ENCODE measurements at places on chromosomes 2 and 18. TPM values are rescaled to one million over a fixed set of nuclear protein-coding genes. Genes with fewer than 3 reads are reported as not detected.

The CD226 gene
- polyA plus RNA-seq = not detected

The MEIS1 gene
- 31.5 TPM for polyA plus RNA-seq

The MYO5B gene
- 0.92 TPM for polyA plus RNA-seq

DNA sequence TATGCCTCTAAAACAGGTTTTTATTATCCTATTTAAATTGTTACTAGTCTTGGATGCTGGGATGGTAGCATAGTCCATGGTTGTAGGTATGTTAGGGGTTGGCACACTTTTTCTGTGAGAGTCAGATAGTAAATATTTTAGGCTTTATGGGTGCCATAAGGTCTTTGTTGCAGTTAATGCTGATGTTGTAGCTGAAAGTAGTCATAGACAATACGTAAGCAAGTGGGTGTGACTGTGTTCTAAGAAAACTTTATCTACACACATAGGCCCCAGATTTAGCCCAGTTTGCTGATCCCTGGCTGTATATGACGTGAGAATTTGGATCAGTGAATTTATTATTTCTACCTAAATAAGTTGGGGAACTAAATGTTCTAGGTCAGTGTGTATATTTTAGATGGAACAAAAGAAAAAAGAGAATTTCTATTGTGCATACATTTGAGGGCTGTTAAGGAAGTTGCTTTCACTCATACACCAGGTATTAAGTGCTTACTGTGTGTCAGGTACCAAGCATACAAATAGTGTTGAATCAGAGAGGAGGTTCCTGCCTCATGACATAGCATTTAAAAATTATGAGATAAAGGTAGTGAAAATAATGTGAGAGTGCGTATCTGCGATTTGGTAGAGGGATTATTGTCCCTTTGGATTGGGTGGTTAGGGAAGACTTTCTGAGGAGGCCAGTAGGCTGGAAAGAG lies 39.4 kb downstream of the AGFG1 start:
- H3K4me3 ChIP-seq = no peak overlapping the region
- no peaks in the 10 kb centered on the region for H3K36me3 ChIP-seq
- no peaks in the 10 kb centered on the region for H3K4me1 ChIP-seq
- no peaks in the 10 kb centered on the region for H3K27me3 ChIP-seq
- no peak overlapping the region for H3K27ac ChIP-seq
- DNase-seq = no peak

DNA sequence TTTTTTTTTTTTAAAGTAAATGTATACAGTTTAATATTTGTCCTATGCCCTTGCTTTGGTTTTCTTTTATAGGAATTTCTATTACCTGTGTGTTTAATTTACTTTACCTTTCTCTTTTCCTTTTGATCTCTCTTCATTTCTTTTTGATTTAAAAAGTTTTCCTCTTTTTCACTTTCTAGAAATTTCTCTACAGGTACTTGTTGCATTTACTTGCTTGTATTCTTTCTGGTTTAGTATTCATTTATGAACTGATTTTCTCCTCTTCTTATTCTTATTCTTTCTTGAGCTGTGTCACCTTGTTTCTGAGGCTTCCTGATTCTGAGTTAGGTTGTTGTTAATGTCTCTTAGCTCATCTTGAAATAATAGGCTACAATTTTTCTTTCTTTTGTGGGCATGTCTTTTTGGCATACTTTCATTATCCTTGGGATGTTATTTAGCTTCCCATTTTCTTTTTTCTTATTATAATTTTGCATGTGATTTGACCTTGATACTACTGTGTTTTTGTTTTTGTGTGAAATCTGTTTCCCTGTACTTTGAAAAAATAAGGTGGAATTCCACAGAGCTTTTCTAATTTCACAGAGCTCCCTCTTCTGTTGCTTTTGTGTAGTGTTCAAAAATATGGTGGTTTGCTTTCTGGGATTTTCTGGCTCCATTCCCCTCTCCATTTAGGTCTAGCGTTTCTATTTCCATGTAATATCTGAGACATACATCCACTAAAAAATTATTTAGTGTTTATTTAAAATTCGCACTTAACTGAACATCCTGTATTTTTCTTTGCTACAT lies 25.5 kb upstream of the ALMS1 start:
- no peak overlapping the region for H3K27ac ChIP-seq
- no peaks in the 10 kb centered on the region for H3K36me3 ChIP-seq
- no peak for DNase-seq

The TUBA3D gene
- 1.9 TPM for polyA plus RNA-seq

The SERPINB5 gene
- 0.10 TPM for polyA plus RNA-seq

DNA sequence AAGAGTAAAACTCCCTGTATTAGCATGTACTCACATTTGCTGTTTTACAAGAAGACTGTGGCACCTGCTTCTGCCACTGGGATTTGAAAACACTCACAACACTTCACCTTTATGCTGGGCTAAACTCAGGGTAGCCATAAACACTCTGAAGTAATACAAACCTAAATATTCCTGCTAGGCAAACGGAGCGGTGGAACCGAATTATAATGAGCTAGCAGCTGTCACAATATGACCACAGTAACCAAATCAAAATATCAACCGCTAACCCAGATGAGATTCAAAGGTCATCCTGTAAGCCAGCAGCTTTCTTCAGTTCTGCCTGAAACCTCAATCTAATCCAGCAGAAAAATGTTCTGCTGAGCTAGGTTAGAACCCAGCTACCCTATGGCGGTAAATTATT lies 132.1 kb downstream of the TCF4 start:
- H3K4me3 ChIP-seq = no peak overlapping the region
- H3K36me3 ChIP-seq = no peaks in the 10 kb centered on the region
- DNase-seq = no peak
- no peak overlapping the region for H3K27ac ChIP-seq

DNA sequence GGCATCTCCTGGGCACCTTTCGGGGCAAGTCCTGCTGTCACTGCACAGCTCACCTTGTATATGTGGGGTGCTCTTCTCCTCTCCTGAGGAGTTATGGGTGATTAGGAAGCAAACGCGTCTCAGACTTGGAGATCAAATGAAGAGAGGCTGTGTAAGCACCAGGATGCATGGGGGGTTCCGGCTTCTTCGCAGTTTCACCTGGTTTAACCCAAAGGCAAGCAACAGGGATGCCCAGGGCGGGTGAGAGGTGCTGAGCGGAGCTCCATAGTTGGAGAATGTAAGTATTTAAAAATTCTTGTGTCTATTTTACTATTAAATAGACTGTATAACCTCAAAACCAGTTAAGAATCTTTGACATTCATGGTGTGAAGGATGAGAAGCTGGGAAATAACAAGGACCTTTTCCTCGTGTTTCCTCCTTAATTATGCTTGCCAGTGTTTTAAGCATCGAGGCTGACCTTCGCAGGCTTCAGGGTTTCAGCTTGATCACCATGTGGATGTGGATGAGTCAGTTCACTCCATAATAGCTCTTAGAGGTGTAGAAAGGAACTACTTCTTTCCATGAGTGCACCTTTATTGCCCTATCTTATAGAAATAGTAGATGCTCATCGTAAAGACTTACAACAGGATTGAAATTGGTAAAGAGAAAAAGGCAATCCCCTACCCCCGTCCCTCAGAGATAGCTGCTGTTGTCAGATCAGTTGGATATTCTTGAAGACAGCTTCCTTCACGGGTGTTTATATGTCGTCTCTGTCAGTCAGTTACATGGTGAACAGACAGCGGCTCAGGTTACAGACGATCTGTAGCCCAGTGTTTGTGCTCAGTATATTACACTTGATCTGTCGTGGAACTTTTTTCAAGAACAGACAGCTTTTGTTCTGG lies 201.1 kb downstream of the AGAP1 start:
- H3K4me1 ChIP-seq = no peaks in the 10 kb centered on the region
- no peaks in the 10 kb centered on the region for H3K27me3 ChIP-seq
- no peaks in the 10 kb centered on the region for H3K36me3 ChIP-seq
- H3K4me3 ChIP-seq = no peak overlapping the region

GRCh38 chr2:201219328-201220096 lies 36.6 kb downstream of the CASP10 start:
- H3K4me1 ChIP-seq = no peaks in the 10 kb centered on the region
- no peaks in the 10 kb centered on the region for H3K36me3 ChIP-seq
- H3K27ac ChIP-seq = no peak overlapping the region
- no peak for DNase-seq
- no peaks in the 10 kb centered on the region for H3K27me3 ChIP-seq
- no peak overlapping the region for H3K4me3 ChIP-seq

DNA sequence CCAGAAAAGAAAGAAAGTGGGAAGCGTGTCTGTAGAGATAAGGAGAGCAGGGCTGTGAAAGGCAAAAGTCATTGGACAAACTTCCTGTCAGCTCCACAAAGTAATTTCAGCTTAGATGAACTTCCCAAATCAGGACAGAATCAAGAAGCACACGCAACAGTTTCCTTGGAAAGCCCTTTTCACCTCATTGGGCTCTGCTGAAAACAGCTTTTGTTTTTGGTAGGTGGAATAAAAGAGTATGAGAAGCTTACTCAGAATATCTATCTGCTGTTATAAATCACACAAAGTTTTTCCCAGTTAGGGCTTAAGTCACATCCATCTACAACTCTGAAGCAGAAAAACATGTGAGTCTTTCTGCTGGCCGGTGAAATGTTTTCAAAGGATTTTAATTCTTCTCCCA lies 42.4 kb upstream of the EFEMP1 start:
- H3K4me3 ChIP-seq = no peak overlapping the region
- DNase-seq = no peak
- no peaks in the 10 kb centered on the region for H3K27me3 ChIP-seq
- H3K27ac ChIP-seq = peak overlapping the region; percentile 70
- H3K4me1 ChIP-seq = peaks cover 5% of the 10 kb centered on the region
- H3K36me3 ChIP-seq = no peaks in the 10 kb centered on the region

- no peak for DNase-seq
- no peak overlapping the region for H3K4me3 ChIP-seq
- no peaks in the 10 kb centered on the region for H3K27me3 ChIP-seq
- no peaks in the 10 kb centered on the region for H3K36me3 ChIP-seq
- no peaks in the 10 kb centered on the region for H3K4me1 ChIP-seq
These were observed 268.8 kb downstream of the CYP26B1 start for GRCh38 chr2:71878626-71879508.

Data from aorta (tissue), 5 donors.